NCI-H1417 (cell line): ENCODE measurements at places on chromosomes 4 and X.

DNA sequence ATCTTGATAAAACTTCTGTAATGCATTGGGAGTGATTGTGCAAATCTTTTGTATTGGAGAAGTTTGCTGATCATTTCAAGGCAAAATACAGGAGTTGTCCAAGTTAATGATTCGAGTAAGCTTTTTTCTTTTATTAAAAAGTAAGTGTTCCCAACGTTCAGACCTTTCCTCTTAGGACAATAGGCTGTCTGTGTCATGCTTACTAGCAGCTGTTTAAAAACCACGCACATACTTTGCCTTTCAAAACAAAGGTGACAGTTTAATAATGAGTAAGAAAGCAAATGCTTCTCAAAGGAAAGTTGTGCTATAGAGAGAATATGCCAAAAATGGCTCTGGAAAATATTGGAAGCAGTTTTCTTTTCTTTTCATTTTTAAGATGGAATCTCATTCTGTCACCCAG is 11.2 kb downstream of the TRAPPC11 start:
- no peak for DNase-seq

DNA sequence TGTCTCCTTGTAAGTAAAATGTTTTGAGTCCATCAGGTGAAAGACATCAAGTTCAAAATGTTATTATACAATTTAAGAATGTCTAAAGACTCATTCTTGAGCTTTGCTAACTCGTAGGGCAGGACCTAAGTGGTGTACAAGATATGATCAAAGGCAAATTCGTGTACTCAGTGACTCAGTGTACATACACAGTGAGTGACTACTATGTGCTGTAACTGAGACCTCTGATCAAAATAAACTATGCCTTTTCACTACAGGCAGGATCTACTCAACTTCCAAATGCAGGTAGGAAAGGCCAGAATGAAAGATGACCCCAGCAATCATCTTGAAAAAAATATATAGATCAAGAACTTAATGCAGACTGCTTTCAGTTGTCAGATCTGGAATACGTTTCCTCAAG is 49.9 kb downstream of the ADGRG2 start:
- no peak for DNase-seq

DNA sequence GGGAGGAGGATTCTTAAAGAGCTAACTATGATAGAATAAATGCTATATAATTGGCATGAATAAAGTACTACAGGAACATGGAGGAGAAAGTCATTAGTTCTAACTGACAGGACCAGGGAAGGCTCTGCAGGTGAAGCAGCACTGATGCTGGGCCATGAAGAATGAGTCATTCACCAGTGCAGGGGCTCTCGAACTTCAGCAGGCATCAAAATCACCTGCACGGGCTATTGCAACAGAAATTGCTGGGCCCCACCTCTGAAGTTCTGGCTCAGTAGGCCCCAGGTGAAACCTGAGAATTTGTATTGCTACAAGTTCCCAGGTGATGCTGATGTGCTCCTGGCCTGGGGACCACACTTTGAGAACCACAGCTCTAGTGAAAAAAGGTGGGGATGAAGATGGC is 33.7 kb downstream of the TMEM150C start:
- DNase-seq, result no peak

DNA sequence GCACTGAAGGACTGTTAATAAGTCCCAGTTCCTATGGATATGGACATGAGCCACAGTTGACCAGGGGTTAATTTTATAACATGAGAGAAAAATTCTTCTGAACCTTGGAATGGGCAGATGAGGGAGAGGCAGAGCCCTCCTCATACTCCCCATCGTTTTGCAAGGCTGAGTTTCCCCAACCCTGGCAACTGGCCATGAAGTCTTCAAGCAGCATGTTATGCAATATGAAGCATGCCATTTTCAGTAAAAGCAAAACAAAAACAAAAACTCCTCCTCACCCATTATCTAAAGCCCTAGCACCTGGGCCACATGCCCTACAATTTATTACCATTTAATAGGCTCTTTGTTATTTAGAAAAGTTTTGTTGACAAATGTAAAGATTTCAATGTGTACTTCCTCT is 64.5 kb downstream of the GPC4 start:
- no peak for DNase-seq

DNA sequence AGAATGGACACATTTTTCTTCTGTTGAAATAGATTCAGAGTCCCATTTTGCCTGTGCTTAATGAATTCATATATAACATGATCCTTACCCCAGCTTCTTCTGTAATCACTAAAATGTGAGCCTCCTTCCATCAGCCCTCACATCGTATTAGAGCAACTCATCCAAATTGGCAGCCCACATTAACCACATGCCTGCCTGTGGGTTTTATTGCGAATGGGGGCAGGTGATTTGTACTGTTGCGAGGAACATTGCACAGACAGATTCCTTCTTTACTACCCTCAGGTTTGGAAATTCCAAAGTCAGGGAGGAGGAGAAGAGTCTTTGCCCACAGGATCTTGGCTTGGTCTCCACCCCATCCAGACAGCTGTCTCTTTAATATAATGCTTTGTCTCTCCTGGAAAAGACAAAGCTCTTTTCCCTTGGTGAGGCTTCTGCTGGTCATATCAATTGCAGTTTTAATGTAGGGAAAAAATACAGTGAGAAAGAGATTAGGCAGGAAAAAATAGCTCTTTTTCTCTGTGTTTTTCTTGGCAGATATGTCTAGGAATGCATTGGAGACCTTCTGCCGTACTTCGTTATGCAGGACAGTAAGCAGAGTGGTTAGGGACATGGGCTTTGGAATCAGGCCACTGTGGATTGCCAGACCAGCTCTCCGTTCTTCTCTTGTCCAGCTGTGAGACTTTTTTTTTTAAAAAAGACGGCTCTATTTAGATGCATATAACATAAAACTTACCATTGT is 371.2 kb downstream of the AFF2 start:
- DNase-seq, result no peak

GRCh38 chr4:105978684-105979296 is 83.5 kb downstream of the NPNT start:
- DNase-seq, result no peak

- DNase-seq, result no peak
These were observed 113.5 kb downstream of the NAA11 start for GRCh38 chr4:79212311-79212710.

- DNase-seq, result no peak
These were observed 784 bp downstream of the MAP7D3 start for GRCh38 chrX:136250191-136251040.

- DNase-seq, result peak; percentile 37
These were observed 11.8 kb upstream of the ZNF630 start for GRCh38 chrX:48083212-48083611.

DNA sequence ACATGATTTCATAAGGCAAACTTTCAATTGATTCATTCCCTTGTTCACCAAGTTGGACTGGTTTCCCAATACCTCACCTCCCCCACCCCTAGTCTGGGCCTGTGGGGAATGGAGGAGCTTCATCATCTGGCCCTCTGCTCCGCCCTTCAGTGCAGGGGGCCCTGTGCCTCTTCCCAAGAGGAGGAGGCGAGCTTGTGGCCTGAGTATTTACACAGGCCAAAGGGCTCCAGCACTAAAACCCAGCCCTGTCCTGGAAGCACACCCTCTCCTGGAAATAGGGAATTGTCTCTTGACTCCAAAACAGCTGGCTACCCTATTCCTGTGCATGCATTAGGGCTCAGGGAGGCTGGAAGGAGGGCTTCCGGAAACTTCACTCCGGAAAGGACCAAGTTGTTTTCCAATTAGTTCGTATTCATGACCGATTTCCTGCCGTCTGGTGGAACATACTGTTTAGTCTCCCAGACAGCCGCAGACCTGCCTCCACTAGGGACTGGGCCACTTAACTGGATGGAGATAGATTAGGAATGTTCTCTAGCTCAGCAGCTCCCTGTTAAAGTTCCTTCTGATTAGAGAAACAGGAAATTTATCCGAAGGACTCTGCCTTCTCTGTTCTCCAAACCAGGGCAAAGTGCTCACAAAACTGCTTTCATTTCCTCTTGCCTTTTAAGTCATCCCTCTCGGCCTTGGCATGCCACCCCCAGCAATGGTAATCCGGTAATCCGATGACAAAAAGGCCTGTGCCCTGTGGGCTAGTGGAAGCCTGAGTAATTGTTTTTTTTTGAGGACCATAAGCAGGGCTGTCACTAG is 5.8 kb downstream of the SRPX2 start:
- DNase-seq, result no peak

DNA sequence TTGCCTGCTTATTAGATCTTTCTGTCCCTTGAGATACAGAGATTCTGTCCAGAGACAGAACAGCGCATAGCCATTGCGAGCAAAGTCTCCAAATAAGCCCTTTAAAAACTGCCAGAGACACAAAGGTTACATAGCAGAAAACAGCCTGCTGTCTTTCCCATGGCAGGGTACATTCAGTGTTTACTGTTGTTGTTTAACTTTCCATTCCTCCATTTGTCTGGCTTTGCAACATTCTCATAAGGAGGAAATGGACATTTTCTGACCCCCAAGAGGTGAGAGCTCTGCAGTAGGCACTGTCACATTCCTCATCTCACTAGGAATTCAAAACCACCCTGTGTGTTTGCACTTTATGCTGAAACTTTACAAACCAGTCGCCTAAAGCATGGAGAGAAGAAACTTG is 48.3 kb downstream of the PDE5A start:
- no peak for DNase-seq

DNA sequence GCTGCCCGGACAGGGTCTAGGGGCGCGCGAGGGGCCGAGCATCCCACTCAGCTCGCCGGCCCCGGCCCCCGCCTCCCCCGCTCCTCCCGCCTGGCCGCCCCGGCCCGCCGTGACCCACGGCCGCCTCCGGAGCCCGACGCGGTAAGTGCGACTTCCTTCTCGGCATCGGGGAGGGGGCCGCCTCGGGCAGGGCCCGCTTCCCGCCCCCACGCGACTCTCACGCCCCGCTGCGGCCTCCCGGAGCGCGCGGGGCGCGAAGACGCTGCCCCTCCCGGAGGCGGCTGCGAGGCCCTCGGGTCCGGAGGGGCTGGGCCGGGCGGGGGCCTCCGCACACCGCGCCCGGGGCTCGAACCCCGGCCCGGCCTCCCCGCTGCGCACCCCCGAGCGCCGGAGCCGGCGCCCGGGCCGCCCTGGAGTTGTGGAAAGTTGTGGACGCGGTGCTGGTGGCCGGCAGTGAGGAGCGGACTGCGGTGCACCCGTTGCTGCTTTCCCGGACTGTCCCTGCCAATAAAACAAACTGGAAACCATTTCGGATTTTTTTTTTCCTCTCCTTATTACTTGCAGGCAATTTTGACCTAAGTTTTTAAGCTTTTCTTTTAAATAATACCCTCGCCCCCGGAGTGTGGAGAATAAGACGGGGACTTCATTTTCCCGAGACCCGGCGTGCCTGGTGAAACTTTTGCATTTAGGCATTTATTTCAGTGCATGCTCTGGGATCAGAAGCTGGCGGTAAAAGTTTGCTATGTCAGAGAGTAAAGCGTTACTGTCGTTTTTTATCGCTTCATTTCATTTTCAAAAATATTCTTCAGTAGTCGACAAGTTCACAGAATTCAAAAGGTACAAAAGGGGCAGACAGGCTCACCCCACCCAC is 13.0 kb upstream of the TMEM156 start:
- DNase-seq, result no peak

GRCh38 chr4:107902715-107903114 is 28.6 kb upstream of the CYP2U1 start:
- DNase-seq, result no peak

DNA sequence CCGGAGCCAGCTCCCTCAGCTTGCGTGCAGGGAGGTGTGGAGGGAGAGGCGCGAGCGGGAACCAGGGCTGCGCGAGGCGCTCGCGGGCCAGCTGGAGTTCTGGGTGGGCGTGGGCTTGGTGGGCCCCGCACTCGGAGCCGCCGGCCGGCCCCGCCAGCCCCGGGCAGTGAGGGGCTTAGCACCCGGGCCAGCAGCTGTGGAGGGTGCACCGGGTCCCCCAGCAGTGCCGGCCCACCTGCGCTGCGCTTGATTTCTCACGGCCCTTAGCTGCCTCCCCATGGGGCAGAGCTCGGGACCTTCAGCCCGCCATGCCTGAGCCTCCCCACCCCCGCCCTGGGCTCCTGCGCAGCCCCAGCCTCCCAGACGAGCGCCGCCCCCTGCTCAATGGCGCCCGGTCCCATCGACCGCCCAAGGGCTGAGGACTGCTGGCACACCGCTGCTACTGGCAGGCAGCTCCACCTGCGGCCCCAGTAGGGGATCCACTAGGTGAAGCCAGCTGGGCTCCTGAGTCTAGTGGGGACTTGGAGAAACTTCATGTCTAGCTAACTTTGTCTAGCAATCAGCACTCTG is 37.8 kb upstream of the SMARCAD1 start:
- DNase-seq, result no peak
